ENCODE measurements at places on chromosomes 7 and 10.
A peak's percentile ranks its signal among the peaks of the same experiment; 100 is the strongest.

DNA sequence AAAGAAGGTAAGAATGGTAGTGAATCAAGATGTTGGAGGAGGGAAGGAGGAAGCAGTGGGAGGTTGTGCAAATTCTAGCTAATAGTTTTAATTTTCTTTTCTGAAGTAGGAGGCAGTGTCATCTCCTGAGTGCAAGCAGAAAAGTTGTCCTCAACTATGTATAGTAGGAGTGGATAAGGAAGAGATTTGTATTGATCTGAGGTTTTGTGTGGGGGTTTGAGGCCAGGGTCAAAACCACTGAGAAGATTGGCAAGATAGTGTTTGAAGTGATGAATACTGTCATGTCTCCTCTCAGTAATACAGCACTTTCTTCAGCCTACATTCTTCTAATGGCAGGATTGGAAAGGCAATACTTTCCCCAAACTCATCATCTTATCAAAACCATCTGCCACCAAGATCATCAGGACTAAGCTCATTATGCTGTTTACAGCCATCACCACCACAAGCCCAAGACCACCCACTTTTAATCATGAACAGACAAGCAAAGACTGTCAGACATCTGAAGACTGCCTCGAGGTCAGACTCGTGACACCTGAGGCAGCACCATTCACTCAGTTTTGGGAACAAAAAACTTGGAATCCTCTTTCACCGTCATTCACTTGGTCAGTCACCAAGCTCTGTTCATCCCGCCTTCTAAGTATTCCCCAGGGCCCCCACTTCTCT, 1.5 kb upstream of the MIOS start:
- DNase-seq: no peak

DNA sequence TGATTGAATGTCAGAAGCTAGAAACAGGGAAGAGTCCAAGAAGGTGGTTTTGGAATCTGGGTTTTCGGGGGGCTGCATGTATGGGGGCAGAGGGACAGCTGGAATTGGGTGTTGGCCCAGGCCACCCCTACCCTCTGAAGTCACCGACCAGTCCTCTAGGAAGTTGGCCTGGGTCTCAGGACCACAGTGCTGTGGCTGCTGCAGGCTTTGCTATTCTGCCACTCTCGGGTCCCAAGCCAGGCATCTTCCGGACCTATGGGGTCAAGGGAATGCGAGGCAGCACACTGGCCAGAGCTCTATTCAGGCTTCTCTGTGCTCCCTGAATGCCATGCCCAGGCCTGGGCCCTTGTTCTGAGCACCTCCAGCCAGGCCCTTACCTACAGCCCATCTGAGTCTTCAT, 13.2 kb downstream of the FGF8 start:
- DNase-seq: no peak

GRCh38 chr10:91034494-91035159, 113.7 kb upstream of the ANKRD1 start:
- no peak for DNase-seq

- DNase-seq: no peak
Measured at GRCh38 chr7:111987115-111987826, 218.9 kb downstream of the DOCK4 start.

GRCh38 chr10:117757086-117757720, 214.7 kb downstream of the EMX2 start:
- DNase-seq: no peak

DNA sequence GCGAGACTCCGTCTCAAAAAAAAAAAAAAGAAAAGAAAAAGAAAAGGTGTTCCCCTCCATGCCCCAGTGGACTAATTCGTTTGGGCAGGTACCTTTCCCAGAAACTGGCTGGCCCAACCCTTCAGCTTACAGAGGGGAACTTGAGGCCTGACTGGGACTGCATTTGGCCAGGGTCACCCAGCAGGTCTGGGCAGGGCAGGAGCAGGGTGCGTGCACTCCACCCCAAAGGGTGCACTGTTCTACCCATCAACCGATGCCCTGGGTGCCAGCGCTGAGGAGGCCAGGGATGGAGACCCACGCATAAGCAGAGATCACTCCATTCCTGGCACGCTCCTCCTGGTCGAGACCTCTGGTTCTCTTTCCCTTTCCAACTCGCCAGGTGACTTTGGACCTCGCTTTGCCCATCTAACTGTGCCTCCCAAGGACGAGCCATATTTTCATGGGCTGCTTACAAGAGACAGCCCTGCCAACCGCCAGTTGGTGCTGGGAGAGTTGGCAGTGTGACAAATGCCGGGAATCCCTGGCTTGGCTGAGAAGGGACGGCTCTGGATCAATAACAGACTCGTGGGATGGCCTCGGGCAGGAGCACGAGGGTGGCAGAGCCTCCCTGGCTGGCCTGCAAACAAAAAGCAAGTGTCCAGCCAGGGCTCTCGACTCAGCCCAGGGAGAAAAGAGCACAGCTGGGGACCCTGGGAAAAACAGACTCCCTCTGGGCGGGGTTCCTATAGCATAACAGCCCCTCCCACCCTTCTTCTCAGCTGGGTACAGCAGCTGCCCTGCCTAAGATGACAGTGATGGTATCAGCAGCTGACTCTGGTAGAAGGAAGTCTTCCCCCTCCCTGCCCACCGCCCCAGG, 7.9 kb downstream of the HSPB1 start:
- DNase-seq: no peak

- no peak for DNase-seq
Measured at GRCh38 chr10:72695496-72695895, 3.6 kb downstream of the MCU start.

DNA sequence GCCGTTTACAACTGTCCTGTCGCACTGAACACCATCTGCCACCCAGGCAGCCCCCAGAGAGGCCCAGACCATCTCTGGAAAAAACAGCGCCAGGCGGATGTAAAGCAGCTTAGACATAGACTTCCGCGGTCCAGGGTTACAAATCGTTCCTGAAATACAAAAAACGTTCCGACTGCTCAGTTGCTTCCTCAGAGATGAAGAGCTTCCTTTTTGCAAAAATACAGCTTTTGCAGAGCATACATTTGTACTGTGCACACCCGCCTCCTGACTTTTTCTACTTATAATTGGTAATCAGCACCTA, 11.4 kb downstream of the DAGLB start:
- peak; percentile 37 for DNase-seq

- no peak for DNase-seq
Measured at GRCh38 chr10:12712293-12712983, 289.1 kb downstream of the CCDC3 start.

GRCh38 chr7:31707089-31707488, 20.1 kb downstream of the PPP1R17 start:
- DNase-seq: no peak

GRCh38 chr10:49278497-49278981, 20.4 kb upstream of the C10orf71 start:
- DNase-seq: no peak

DNA sequence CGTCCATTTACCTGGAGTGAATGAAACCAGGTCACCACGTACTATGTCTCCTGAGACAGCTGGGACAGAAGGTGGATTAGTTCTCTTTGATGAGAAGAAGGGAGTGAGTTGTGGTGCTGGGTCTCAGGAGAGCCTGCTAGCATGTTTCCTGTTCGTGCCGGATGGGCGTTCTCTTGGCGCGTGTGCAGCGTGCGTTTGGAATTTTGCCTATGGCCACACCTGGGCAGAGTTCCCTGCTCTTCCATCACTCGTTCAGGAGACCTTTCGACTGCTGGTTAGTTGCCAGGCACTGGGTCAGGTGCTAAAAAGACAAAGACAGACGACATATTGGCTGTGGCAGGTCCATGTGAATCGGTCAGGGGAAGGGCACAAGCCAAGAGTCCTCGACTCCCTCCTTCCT, 90.3 kb downstream of the TRRAP start:
- DNase-seq: no peak

- no peak for DNase-seq
Measured at GRCh38 chr10:115745943-115746342, 527.1 kb downstream of the GFRA1 start.

DNA sequence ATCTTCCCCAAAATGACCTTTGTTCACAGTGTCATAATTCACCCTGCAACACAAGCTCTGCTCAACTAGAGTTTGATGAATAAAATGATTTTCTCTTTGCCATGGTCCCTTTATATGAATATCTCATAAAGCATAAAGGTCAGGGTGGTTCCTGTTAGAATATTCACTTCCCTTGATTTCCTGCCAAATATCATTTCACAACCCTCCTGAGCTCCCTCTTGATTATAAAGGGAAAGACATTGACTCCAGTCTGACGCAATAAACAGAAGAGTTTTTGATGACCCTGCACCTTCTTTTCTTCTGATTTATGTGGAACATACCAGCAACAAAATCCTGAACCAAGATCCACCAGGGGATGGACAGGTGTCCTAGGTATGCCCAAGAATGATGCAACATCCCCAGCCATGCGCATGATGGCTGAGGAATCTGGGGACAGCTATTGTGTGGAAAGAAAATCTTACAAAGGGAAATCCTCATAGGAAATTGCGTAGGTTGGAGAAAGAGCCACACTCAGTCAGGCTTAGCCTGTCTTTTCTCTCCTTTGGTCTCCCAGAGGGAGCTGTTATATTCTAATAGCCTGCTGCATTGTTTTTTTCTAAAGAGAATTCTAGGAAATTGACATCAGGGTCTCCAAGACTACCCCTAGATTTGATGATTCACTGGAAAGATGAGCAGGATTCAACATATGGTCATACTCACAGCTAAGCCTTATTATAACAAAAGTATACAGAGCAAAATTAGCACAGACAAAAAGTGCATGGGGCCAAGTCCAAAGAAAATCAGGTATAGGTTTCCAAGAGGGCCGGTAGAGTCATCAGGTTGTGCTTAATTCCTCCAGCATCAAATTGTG, 18.8 kb downstream of the IFIT3 start:
- no peak for DNase-seq

DNA sequence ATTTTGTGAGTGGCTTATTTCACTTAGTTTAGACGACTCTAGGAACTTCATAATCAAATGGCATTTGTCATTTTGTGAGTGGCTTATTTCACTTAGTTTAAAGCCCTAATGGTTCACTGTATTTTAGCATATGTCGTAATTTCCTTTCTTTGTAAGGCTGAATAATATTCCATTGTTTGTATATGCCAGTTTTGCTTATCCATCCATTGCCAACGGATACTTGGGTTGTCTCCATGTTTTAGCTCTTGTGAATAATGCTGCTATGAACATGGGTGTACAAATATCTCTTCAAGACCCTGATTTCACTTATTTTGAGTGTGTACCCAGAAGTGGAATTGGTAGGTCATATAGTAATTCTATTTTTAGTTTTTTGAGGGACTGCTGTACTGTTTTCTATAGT, 31.8 kb downstream of the DOCK1 start:
- DNase-seq: no peak

- DNase-seq: no peak
Measured at GRCh38 chr7:114657279-114657678, 242.7 kb downstream of the FOXP2 start.

DNA sequence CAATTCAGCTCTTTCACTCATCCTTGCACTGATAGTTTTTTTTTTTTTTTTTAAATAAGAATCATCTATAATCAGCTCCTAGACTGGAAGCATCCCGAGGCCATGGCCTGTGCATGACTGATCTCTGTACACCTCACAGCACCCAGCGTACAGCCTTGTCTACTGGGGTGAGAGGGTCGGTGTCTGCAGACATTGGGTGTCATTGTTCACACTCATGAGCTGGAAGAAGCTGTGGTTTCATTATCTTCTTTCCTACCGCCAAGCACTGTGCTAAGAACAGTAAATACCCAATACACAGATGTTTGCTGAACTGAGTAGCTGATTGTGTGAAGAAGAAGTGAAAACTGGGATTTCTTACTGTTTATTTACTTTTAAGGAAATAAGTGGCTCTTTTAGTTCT, 123.6 kb downstream of the CLEC2L start:
- DNase-seq: peak; percentile 23

DNA sequence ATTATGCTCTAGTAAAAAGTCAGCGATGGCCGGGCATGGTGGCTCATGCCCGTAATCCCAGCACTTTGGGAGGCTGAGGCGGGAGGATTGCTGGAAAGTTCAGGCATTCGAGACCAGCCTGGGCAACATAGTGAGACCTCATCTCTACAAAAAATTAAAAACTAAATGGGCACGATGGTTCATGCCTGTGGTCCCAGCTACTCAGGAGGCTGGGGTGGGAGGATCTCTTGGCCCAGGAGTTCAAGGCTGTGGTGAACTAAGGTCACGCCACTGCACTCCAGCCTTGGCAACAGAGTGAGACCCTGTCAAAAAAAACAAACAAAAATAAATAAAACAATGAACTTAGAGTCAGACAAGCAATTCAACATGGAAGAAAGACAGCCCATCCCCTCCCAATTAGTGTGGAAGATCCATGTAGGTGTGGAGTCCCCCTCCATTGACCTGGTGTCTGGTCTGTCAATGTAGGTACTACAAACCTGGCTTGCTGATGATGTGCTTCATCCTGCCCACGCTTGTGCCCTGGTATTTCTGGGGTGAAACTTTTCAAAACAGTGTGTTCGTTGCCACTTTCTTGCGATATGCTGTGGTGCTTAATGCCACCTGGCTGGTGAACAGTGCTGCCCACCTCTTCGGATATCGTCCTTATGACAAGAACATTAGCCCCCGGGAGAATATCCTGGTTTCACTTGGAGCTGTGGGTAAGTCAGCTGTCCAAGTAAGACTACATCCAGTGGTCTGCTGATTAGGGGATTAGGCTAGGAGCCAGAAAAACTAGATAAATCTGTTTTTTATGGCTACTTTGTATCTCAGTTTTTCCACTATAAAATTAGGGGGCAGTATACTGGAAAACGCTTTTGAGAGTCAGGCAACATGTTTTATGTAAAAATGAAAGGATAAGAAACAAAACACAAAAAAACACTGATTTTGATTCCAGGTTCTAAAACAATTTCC, 9.3 kb downstream of the SCD start:
- DNase-seq: no peak

DNA sequence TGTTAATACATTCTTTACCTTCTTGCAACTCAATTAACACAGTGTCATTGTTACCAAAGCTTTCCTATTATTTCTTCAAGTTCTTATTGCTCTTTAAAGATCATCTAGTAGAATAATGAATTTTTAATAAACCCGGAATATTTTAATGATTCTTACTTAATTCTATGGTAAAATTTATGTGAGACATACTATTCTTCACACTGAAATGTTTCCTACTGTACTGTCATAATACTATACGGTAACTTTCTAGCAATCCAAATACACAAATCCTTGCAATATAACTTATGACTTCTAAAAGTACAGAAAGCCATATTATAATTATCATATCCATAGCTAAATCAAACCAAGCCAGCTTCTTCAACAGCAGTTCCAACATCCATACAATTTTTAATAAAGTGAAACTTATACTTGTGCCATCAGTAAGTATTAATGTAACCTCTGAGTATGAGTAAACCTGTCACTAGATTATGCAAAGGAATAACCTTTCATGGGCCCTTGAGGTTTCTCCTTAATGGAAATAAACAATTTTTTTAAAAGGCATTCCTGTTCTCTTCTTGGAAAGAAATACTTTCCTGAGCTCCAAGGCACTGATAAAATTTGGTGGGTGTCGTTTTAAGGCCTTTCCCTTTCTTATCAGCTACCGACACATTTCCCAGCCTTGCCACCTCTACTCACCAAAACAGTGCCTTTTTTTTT, 87.4 kb downstream of the IMMP2L start:
- no peak for DNase-seq

- DNase-seq: no peak
Measured at GRCh38 chr10:12841426-12841825, 160.1 kb downstream of the CCDC3 start.

- DNase-seq: no peak
Measured at GRCh38 chr7:1798191-1798590, 128.1 kb downstream of the ELFN1 start.

GRCh38 chr10:115093776-115094408, 727 bp downstream of the ATRNL1 start:
- DNase-seq: peak; percentile 77
